ENCODE measurements at places on chromosomes 3 and 15.
A peak's percentile ranks its signal among the peaks of the same experiment; 100 is the strongest.

DNA sequence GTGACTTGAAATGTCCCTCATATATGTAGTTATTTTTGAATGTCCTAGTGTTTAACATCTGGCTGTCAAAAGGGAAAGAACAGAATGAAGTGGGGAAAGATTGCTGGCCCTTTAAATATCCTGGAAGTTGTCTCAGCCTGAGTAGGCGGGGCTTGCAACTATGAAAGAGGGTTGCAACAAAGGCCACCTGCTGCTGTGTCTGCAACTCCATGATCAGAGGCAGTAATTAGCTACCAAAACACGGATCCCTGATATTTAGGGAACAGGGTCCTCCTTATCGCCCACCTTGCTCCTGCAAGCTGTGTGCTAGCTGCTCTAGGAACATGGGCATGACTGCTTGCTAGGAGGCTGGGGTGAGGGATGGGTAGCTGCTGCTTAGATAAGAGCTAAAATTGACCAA, 100.2 kb upstream of the CFAP20DC start:
- DNase-seq, result peak; percentile 2

GRCh38 chr15:73620078-73620477, 13.1 kb downstream of the NPTN start:
- no peak for DNase-seq

GRCh38 chr15:38354315-38354929, 99.5 kb upstream of the FAM98B start:
- peak; percentile 76 for DNase-seq

DNA sequence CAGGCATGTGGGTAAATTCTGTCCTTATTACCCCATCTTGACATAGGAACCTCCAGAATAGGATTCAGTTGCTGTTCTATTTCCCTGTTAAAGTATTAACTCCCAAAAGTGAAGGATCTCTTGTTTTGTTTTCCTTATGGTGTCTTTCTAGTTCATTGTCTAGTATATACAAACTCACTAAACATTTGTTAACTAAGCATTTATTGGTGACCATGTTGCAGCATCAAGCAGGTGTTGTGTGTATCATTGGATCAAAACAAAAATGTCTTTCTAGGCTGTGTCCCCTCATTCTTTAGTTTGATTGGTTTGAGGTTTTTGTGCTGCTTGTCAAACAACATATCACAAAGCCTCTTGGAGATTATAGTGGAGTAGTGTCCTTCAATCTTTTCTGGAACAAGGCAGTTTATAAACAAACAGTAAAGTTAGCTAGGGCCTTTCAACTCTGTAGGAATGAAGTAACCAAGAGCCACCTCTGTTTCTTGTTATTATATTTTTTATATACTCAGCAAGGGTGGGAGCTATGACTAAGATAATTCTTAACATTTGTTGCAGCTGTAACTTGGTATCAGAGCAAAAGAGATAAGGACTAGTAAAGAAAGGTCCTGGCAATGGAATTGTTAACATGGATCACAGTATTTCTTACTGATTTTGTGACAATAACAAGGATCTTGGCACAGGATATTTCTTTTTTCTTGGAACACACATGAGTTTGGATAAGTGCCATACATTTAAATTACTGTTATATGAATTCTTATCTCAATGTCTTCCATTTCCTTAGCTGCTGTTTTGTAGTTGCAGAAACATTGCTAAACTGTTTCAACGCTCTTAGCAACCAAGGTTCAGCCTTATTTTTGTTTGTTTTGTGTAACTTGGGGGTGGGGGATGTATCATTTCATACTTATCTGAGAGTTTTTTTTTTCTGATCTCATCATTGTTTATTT, 49.3 kb downstream of the TMOD3 start:
- DNase-seq, result no peak

DNA sequence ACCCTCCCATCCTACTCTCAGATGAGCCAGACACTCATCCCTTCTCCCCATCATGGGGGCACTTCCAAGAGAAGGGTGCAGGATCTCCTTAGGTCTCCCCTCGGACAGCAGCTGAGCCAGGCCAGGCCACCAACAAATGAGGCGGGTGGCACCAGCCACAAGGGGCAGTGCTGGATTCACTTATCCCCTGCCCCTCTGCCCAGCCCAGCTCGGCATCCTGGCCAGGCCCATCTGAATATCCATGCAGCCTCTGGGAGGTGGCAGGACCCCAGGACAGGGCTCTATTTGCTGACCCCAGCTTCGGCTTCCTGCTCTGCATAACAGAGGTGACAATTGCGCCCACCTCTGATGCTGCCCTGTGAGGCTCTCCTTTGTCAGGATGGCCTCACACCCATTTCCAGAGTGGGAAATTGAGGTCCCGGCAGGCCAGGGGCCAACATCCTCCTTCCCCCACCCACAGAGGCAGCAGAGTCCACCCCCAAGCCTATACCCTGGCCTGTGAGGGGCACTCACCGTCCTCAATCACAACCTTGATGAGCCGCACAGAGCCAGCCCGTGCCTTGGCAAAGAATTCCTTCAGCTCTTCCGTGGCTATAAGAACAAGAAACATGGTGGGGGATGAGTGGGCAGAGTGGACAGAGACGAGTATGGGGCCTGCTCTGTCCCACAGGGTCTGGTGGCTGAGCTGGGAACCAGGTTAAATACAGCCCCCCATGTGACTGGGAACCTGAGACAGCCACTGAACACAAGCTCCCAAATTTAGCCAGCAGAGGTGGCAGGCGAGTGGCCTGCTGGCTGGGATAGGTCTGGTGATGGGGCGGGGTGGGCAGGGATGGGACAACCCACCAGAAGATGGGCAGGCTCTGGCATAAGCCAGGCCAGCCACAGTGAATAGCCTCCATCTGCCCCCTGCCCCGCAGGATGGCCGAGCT, 4.2 kb downstream of the TWF2 start:
- DNase-seq, result no peak

- no peak for DNase-seq
Observed at GRCh38 chr3:21528291-21528995, 222.6 kb downstream of the ZNF385D start.

- peak; percentile 93 for DNase-seq
Observed at GRCh38 chr3:53140847-53141845, 10.9 kb upstream of the RFT1 start.

- DNase-seq, result no peak
Observed at GRCh38 chr3:167304077-167304476, 76.0 kb downstream of the ZBBX start.

DNA sequence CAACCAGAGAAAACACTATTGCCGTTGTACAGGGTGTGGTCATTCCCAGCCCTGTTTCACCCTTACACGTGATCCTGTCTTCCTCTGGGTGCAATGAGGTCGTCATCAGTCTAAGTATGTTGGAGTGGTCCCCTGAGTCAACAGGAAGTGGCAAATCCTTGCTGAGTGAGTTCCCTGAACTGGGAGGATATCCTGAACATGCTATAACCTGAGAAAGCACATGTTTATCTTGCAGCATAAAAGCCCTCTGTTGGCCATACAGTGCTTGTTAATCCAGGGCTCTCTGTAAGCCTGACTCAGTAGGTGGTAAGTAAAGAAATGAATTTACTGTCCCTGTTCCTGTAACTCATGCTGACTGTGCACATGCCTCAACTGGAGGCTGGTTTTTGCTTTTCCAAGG, 477.8 kb upstream of the RGMA start:
- no peak for DNase-seq

DNA sequence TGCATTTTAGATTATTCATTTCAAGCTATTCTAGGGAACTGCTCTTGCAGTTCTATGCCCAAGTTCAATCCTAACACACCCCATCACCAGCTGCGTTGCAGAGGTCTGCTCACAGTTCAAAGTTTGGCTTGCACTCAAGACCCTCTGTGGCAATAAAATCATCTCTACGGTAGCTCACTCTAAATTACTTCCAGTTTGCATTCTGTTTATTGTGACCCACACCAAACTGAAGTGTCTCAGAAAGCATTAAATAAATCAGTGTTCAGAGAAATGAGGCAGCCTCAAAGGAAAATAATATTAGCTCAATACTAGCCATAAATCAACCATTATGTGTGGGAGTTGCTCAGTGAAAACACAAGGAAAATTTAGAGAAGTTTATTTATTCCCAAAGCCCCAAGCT, 250.3 kb downstream of the MAGI1 start:
- DNase-seq, result no peak

DNA sequence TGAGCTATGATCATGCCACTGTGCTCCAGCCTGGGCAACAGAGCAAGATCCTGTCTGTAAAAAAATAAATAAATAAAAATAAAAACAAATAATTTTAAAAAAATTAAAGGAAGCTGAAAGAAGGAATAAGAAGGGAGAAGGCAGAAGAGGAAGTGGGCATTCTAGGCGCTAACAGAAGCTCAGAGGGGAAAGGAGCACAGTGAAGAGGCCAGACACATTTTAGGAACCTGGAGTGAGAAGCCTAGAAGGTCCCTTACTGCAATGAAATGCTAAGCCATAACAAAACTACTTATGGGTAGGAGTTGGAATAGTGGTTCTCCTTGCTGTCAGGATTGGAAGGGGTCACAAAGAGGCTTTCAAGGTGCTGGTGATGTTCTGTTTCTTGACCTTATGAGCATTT, 64.0 kb downstream of the ITGB5 start:
- peak; percentile 50 for DNase-seq

- DNase-seq, result no peak
Observed at GRCh38 chr3:66934725-66935124, 63.4 kb upstream of the KBTBD8 start.

DNA sequence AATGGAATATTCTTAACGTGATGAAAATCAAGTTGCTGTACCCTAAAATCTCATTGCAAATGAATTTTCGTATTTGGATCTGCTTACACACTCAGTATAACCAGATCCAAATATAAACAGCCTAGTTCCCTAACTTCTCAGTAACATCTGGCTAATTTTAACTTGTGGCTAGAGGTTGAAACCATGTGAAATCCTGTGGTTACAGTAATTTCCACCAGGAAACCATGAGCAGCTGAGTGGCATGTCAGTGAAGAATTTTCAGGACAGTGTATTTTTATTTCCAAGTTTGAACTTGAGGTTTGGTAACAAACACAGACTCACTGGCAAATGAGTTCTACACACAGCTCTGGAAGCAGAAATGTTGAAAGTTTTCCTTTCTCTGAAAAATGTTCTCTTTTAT, 754.1 kb downstream of the NR2F2 start:
- no peak for DNase-seq

GRCh38 chr15:40549894-40550293, 14.9 kb downstream of the CCDC32 start:
- DNase-seq, result no peak

GRCh38 chr3:2771193-2771592, 339.0 kb downstream of the IL5RA start:
- no peak for DNase-seq

- DNase-seq, result no peak
Observed at GRCh38 chr3:12981306-12982275, 91.6 kb downstream of the IQSEC1 start.

DNA sequence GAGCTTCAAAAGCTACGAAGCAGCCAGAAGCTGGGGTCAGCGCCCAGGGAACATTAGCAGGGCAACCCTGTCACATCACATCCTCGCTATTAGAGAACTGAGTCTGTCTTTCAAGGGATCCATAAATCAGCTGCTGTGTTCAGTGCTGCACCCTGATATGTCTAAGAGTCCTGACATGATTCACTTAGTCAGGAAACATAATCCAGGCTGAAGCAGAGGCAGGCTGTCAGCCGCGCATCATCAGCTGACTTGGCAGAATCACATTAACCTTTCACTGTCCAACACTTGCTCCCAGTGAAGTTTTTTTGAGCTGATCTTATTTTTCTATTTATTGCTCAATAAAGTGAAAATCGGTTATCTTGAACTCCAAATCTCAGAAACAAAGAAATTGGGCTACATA, 23.5 kb downstream of the MYH15 start:
- DNase-seq, result no peak

GRCh38 chr3:46110701-46111493, 83.6 kb upstream of the XCR1 start:
- peak; percentile 96 for DNase-seq

- no peak for DNase-seq
Observed at GRCh38 chr15:39852250-39852649, 67.8 kb downstream of the GPR176 start.

DNA sequence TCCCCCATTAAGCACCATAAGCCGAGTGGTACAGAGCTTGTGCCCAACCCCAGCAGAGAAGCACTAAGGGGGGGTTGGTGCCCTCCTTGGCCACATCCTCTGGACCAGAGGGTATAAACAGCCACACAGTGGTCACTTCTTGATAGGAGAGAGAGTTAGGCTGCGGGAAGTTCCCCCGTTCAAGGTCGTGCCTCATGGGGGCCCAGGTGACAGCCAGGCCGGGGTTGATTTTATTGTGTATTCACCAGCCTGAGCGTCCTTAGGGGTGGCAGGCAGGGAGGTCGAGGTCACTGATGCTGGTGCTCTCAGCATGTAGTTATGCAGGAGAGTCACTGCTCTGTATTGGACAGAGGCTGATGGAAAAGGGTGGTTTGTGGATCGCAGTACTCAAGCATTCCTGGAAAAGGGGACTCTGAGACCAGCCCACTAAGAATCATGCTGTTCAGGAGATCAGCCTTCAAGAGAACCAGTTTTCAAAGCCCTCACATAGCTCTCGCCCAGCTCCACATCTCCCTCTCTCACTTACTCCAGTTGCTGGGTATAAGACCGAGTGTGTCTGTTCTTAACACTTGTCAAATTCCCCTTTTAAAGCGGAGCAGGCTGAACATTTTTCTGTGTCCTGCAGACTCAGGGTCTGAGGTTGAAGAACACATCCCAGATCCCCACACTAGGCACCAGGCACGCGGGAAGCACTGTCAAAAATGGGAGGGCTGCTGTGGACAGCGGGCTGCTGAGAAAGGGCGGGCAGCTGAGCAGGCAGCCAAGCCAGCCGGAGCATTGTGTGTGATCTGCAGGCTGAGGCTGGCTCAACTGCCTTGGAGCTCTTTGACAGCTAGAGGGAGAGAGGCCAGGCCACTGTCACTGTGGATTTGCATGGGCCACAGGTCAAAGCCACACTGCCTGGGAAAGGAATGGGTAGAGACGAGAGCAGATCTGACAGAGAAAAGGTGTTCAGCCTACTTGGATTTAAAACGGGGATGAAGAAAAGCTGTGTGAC, 279.3 kb upstream of the LRRFIP2 start:
- DNase-seq, result no peak
